ENCODE measurements at places on chromosomes 4 and X. TPM values are rescaled to one million over a fixed set of nuclear protein-coding genes. Genes with fewer than 3 reads are reported as not detected.

DNA sequence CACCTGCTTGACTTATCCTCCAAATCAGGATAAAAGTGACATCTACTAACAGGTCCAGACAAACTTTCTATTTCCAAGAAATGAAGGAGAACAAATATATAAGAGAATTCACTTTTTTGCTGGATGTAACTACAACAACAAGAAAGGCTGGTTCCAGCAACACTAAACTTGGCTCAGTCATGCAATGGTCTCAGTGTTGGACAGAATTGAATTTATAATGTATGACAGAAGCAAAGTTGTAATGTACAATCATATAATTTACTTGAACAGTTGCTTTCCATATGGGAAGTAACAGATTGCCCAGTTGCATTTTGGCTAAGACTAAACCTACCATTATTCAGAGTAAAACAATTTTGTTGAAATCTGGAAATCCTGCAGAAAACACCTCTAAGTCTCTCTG is 183.3 kb upstream of the INTU start:
- no peak for DNase-seq

DNA sequence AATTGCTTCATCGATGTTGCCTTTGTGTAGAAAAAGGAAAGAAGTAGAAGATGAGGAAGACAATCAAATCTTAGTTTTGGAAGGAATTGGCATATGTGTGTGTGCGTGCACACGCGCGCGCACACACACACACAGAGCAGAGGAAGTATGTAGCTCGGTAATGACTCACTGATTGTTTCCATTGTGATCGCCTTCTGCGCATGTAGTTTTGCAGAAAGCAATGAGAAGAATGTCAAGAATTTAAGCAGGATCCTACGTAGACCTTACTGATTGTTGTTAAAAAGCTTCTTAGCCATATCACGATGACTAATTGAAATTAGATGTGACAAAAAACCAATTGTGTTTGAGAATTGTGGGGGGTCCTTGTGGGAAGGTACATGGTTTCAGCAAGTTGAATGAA is 12.8 kb upstream of the LIMCH1 start:
- no peak for DNase-seq

DNA sequence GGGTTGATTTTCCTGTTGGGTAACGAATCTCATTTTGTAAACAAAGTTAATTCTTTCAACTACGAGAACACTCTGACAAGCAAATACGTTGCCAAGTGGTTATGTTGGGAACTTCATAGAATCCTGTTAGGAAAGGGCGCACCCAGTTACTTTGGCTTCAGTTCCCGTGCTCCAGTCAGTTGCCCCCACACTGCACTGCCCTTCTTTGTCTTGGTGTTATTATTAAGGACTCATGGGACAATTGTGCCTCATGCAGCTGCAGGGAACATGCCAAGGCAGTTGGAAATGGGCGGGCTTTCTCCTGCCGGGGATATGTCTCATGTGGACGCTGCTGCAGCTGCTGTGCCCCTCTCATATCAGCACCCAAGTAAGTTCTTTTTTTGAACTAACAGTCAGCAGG is 28.9 kb downstream of the OFD1 start:
- no peak for DNase-seq

GRCh38 chrX:12648995-12649394 is 142.2 kb upstream of the PRPS2 start:
- no peak for DNase-seq

DNA sequence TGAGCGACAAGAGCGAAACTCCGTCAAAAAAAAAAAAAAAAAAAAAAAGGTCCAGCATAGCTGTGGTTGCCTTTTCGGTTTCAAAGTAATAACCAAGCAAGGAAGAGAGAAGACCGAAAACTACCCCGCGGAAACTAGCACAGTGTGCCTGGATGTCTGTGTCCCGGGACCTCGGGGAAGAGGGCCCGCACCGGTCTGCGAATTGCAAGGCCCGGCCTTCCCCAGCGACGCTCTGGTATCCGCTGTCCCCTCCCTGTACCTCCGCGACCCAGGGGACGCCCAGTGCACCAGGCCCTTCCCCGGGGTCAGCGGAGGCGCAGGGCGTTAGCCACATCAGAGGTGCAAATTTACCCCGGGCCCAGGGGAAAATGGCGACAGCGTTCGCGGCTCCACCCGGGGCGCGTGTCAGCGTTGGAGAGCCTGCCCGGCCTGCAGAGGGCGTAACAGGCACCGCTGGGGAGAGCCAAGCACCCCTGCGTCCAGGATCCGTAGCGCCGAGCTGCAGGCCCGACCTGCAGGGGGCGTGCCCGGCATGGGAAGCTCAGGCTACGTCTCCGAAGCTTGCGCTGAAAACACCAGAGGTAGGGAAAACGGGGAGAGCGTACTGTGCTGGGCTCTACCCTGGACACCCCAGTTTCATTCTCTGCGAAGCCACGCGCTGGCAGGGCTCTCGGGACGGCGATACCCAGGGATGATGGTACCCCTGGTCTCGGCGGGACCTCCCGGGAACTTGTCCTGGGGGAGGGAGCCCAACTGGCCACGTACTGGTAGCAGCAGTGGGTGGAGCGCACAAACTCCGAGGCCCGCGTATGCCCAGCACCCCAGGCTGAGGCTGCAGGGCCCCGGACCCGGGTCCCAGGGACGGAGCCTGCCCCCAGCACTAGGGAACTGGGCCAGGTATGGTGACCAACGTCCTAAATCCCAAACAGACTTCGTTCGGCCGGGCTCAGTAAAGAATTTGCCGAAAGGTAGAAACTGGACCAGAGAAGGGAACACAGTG is 16.2 kb downstream of the NKX6-1 start:
- no peak for DNase-seq

DNA sequence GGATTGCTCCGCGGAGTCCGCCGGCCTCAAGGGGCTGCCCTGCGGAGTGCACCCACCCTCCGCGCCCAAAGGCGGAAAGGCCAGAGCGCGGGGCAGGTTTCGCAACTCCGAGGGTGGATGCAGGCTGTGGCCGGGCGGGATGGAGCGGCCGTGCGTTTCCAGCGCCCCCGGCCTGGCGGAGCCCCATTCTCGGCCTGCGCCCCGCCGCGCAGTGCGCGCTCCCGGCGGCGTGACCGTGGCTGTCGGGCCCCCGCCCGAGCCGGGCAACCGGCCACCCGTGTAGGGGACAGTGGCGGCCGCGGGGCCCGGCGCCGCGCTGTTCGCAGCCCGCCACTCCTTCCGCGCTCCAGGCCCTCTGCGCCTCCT is 331 bp downstream of the SETD7 start:
- DNase-seq, result no peak

GRCh38 chr4:73053076-73053475 is 16.4 kb downstream of the COX18 start:
- no peak for DNase-seq

The ITGB1BP2 gene
- 7.3 TPM for total RNA-seq

The COL4A5 gene
- total RNA-seq, result not detected

The MAGEE2 gene
- total RNA-seq, result not detected

The CTBP1 gene
- 200 TPM for total RNA-seq
